ENCODE measurements at places on chromosomes 4 and X.

DNA sequence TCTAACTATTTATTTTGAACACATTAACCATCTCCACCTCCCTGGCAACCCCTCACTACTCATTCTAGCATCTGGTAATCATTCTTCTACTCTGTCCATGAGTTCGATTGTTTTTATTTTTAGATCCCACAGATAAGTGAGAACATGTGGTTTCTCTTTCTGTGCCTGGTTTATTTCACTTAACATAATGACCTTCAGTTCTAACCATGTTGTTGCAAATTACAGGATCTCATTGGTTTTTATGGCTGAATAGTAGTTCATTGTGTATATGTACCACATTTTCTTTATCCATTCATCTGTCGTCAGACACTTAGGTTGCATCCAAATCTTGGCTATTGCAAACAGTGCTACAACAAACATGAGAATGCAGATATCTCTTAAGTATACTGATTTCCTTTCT, 33.4 kb upstream of the FAM47B start:
- DNase-seq, result no peak

DNA sequence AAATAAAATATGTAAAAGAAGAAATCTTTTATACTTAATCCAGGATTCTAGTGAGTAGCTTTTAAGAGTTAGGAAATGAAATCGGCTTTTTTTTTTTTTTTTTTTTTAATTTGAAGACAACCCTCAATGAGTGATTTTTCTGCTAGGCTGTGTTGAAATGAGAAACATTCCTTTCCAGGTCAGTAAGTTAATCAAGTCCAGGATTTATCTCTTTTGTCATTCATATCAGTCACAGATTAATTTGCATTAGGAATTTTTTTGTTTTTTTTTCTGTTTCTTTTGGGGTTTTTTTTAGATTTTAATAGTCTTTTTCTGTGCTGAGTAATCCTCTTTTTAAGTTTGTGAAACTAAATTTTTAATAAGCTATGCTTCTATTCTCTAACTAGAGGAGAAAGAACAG, 448.1 kb downstream of the ADGRL3 start:
- DNase-seq, result no peak

GRCh38 chrX:116605576-116605975, 142.8 kb upstream of the CT83 start:
- DNase-seq, result no peak

DNA sequence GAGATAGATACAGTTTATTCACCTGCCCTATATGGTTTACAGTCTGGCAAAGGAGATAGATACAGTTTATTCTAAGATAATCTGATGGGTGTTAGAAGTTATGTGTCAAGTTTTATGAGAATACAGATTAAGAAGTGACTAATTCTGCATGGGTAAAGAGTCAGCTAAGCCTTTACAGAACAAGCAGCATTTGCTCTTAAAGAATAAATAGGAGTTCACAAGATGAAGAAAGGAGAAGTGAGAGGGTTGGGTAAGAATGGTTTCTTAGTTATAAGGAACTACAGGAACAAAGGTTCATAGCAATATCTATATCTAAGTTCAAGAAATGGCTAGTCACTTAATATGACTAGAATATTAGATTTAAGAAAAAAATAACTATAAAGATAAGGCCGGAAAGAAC, 47.6 kb downstream of the THOC2 start:
- no peak for DNase-seq

DNA sequence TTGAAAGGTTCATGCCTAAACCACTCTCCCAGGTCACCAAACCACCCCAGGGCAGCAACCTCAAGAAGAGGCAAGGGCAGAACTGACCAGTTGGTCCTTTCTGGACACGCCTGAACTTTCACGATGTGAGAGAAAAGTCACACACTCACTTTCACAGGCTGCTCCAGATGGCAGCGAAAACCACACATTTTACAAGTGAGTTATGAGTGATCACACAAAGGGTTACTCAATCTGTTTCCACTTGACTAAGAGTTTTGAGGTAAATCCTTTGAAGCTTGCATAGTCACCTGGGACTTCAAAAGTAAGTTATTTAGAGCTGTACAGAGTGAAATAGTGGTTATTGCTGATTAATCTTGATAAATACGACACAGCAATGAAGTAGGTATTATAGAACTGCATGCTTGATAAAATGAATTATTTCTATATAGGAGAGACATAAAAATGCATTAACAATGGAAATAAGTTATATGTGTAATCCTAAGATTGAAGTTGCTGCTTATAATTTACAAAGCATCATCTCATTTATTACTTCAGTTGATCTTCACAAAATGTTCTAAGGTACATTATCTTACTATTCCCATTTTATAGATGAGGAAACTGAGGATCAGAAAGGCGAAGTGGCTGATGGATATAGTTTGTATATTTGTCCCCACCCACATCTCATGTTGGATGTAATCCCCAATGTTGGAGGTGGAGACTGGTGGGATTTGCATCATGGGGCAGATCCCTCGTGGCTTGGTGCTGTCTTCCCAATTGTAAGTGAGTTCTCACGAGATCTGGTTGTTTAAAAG, 103.0 kb upstream of the KLF3 start:
- peak; percentile 22 for DNase-seq

DNA sequence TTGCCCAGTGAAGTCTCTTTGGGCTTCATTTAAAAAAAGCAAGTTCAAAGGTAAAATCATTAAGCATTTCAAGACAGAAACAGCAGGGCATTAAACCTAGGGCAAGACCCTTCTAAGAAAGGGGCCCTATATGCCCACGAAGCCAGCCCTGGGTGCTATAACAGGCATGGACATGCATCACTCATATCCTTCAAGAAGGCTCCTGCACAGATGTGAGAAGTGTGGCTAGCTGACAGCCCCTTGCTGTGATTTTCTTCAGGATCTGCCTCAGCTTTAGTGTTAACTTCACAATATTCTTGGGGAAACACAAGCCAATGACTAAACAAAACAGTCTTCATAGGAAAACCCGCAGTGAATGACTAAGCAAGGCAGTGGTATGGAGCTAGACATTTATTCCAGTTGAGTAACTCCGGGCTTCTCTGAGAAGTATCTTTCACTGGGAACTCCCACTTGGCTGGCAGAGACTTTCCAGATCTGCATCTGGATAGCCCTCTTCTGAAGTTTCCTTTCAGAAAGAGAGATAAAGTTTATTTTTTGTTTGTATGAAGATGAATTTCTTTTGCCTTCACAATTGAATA, 11.9 kb upstream of the MAOA start:
- DNase-seq, result no peak

GRCh38 chrX:118345045-118345463, 852 bp upstream of the WDR44 start:
- DNase-seq, result no peak

GRCh38 chr4:180710628-180711337, 1532.4 kb upstream of the TENM3 start:
- DNase-seq, result no peak

DNA sequence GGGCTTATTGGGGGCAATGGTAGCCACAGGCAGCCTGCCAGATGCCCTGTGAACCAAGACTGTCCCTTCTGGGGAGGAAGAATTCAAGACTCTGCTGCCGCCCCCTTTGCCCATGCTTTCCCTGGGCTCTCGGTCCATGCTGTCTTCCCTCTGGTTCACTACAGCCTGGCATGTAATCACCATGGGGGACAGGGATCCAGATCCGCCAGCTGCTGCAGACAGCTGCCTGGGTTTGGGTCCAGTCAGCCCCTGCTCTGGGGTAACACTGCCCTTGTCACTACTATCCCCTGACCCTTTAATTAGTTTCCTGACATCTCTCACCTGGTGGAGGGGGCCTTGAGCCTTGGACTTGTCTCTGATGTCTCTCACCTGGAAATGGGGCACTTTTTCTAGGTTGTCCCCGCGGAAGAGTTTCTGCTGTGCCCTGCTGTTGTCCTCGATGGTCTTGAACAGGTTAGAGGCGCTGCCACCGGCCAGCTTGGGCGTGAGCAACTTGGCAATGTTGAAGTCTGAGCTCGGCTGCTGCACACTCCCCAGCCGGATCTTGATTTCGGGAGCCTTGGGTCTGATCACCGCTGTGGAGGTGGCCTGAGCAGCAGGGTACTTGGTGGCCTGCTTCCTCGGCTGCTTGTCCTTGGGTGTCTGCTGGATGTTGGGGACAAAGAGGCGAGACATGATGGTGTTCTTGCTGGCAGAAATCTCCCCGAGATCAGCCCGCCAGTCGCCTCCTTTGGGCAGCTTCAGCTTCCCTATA, 6.4 kb downstream of the C4orf54 start:
- no peak for DNase-seq

GRCh38 chr4:40909363-40909876, 159.7 kb downstream of the NSUN7 start:
- DNase-seq, result no peak

DNA sequence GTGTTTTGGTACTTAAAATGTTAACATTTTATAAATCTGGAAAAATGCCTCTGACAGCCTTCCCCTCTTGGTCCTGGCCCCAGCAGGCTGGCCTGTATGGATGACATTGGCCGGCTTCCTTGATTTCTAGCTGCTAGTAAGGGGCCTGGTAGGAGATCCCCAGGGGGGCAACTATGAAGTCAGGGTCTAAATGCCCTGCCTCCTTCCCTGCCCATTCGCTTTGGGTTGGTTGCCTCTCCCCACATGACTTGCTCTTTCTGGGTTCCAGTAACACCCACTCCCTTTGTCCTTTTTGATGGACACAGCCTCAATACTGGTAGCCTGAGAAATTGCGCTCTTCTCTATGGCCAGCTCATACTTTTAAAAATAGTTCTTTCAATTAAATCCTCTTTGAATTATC, 78.0 kb upstream of the MAD2L1 start:
- no peak for DNase-seq

DNA sequence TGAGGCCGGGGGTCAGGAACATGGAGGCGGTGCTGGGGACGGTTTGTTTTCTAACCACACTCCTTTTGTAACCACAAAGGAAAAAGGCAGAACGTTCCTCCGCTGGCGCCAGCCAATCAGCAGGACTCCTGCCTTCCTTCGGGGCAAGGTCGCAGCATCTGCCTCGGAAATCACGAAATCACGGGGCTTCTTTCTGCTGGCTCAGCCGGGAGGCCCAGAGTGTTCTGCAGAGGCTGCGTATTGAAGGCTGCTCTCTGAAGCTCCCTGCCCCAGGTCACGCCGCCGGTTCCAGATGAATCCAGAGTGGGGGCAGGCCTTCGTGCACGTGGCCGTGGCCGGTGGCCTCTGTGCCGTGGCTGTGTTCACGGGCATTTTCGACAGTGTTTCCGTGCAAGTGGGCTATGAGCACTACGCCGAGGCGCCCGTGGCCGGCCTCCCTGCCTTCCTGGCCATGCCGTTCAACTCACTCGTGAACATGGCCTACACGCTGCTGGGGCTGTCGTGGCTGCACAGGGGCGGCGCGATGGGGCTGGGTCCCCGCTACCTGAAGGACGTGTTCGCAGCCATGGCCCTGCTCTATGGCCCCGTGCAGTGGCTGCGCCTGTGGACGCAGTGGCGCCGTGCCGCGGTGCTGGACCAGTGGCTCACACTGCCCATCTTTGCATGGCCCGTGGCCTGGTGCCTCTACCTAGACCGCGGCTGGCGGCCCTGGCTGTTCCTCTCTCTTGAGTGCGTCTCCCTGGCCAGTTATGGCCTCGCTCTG, 9.4 kb downstream of the TMEM187 start:
- no peak for DNase-seq

DNA sequence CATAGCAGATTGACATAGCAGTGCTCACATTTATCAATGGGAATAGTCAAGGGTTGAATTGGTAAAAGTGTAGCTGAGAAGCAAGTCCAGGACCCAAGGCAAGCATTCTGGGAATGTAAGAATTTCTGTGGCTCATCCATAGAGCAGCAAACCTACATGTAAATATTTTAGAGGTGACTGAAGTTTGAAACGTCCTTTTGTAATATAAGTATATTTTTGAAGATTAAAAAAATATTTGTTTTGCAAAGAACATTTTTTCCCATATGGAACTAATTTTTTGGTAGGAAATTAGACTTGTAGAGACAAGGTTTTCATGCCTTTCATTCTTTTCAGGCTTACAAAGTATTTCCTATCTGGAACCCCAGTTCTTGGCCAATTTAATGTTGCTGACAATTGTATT, 104.0 kb downstream of the TEX13A start:
- no peak for DNase-seq

DNA sequence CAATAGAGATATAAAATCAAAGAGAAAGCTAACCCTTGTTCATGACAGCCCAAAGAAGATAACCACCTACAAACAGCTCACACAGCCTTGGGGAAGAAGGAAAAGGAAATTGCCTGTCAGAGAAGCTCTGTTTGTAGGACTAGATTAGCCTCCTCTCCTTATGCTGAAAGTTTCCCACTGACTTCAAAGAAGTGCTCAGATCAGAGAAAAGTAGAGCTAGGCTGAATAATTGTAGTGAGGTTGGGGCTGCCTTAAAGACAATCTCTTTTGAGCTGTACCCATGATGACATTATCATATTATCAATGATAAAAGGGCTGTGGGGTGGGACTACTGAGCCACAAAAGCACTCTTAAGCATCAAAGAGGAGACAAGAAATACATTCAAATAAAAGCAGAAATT, 223.0 kb upstream of the GALNT7 start:
- DNase-seq, result no peak

GRCh38 chr4:39044956-39045826, 13.0 kb upstream of the TMEM156 start:
- peak; percentile 41 for DNase-seq

- DNase-seq, result no peak
Observed at GRCh38 chr4:37646247-37646646, 39.9 kb downstream of the RELL1 start.

- no peak for DNase-seq
Observed at GRCh38 chr4:3571921-3572320, 39.7 kb upstream of the LRPAP1 start.

All from GM12892 (cell line).